ENCODE measurements at places on chromosomes 3 and 15.

DNA sequence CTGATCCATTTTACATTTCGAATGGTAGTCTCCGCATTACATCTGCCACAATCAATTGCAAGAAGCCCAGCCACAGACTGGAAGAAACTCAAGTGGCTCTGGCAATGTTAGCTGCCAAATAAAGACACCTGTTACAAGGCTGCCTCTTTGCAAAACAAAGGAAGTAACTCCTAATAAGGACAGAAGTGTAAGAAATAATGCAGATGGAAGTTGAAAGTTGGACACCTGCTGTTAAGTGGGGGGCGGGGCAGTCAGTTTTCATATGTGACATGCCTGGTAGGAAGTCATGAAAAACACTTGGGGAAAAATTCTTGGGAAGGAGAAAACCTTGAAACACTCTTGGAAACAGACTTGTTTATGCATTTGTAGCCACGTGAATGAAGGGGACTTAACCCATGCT lies 54.1 kb upstream of the ATP2C1 start:
- no peak for DNase-seq

GRCh38 chr15:26773917-26774316 lies 1.1 kb upstream of the GABRB3 start:
- DNase-seq = no peak

DNA sequence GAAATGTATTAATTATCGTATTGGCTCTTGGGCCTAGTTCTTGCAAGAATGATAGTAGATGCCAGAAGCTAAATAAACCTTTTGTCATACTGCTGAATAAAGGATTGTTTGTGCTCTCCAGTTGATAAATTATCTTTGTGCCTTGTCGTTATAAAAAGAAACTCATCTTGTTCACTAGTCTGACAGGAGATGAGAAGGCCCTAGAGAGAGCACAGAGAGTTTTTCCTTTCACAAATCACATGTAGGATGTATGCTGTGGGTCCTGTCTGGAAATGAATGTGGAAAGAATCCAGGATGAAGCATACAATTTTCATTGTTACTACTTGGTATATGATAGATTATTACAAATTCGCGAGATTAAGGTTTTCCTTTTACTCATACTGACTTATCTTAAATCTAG lies 113.0 kb downstream of the NLGN1 start:
- no peak for DNase-seq

DNA sequence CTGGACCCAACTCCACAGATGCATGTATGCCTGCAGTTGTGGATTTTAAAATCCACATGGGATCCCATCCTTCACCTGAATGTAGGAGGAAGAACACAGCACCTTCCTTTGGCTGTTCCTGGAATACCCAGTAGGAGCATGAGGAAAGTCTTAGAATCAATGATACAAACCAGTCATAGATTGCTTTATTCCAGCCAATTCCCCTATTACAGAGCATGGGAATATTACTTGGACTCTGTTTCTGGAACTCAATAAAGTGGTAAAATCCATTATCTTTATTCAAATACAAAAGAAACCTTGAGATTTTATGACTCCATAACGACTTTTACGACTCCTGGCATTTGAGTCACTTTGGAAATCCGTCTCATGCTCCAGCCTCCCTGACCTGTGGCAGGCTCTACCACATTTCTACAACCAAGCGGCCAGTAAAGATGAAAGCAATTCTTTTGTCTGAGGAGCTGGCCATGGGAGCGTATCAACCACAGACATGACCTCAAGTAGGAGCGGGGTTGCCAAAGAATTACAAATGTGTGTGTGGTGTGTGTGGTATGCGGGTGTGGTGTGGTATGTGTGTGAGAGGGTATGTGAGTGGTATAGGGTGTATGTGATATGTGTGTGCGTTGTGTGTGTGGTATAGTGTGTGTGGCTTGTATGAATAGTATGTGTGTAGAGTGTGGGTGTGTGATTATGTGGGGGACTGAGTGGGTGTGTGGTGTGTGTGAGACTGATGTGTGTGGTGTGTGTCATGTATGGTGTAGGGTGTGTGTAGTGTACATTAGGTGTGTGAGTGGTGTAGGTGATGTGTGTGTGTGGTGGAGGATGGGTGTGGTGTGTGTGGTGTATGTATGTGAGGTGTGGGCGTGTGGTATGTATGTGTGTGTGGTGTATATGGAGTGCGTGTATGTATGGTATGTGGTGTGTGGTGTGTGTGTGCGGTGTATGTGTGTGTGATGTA lies 40.0 kb downstream of the ARRDC4 start:
- DNase-seq = no peak

DNA sequence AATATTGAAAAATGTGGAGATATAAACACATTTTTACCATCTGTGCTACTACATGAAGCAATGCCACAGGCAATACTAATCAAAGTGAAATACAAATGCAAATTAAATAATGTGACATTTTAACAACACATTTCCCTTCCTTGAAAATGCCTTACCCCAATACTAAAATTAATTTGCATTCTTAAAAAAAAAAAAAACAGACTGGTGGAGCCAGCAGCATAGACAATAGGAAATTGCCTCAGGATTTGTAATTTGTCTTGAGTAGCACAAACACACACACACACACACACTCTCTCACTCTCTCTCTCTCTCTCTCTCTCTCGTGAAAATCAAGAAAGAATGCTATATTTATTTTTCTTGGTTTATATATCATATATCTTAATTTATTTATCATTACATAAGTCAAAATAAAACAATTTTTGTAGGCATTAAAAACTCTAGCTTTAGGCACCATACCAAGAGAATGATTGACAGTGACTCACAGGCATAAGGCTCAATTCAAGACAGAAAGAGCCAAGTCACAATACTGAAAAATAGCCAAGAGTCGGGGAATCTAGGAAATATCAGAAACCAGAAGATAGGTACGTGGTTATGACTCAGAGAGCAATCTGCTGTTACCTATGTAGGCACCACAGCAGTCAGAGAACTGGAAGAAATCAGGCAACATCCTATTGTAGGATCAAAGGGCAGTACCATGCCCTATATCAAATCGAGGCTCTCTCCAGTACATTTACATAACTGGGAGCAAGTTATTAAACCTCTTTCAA lies 23.0 kb downstream of the SUCNR1 start:
- no peak for DNase-seq

GRCh38 chr3:49906073-49906743 lies 2.5 kb upstream of the MST1R start:
- peak; percentile 61 for DNase-seq

- DNase-seq = no peak
These were observed 33.3 kb upstream of the GABRB3 start for GRCh38 chr15:26806151-26806550.

- no peak for DNase-seq
These were observed 106.3 kb downstream of the LRRK1 start for GRCh38 chr15:101025501-101025885.

DNA sequence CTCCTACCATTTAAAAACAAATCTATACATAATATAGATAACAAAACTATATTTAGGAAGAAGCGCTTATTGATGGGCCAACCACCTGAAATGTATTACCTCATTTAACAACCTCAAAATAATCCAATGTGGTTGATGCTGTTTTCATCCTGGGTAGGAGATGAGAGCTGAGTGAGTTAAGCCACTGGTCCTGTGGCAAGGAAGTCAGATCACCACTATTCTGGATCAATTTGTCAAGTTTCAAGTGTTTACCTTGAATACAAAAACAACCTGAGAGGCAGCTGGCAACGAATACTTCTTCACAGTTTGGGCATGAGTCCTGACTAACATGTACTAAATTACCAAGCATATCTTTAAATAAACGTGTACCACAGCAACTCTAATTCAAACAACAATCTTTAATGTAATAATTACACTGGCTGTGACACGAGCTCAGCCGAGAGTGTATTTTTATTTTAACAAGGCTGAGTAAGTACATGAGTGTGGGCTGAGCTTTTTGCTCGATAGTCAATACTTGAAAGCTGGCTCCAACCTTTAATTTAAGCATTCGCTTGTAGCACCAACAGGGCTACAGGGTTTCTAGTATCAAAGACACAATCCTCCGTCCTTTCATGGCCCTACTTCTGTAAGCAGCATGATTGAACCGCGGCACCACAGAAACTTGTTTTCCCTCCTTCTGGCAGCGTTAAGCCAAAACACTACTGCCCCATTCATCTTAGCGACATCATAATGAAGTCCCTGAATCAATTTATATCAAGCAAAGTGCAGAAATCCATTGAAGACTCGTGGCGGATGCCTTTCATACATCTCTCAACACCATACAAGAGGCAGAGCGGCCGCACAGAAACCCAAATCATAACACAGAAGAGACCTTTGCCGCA lies 93.8 kb upstream of the ICE2 start:
- no peak for DNase-seq

- DNase-seq = no peak
These were observed 118.2 kb upstream of the THBS1 start for GRCh38 chr15:39462691-39463090.

GRCh38 chr3:179565496-179565895 lies 2.8 kb downstream of the ACTL6A start:
- DNase-seq = no peak

- no peak for DNase-seq
These were observed 245.3 kb upstream of the P2RY1 start for GRCh38 chr3:152589644-152590043.

DNA sequence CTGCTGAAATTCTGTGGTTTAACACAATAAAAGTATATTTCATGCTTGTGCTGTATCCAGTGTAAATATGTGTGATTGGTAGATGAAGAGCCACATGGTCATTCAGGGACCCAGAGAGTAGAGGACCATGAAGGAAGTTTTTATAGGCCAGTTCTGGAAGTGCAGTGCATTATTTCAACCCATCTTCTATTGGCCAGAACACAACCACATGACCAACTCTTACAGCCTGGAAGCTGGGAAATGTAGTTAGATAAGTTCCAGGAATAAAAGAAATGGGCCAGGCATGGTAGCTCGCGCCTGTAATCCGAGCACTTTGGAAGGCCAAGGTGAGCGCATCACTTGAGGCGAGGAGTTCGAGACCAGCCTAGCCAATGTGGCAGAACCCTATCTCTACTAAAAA lies 21.4 kb upstream of the PRTG start:
- no peak for DNase-seq

DNA sequence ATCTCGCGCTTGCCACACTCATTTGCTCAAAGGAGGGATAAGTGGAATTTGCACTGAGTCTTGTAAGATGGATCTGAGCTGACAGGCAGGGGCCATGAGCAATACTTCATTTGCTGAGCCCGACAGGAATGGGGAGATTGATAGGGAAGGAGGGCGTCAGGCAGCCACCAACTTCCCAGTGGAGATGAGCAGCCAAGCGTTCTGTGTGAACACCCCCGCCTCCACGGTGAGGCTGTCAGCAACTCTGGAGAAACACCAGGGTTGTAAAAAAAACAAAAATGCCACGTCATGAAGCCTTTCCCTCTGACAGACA lies 36.8 kb downstream of the TLE3 start:
- peak; percentile 8 for DNase-seq

DNA sequence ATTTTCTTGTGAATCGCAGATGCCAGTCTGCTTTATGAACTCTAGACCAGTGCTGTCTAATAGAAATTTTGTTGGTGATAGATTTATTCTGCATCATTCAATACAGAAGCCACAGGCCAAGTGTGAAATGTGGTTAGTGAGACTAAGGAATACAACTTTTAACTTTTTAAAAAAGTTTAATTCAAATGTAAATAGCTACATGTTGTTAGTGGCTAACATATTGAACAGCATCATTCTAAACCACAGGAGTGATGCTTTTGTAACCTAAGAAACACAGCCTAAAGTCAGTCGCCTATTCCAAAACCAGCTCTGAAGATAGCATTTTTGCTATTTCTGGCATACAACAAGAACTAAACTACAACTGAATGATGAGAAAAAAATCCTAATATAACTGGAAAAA lies 164.8 kb upstream of the CBLB start:
- no peak for DNase-seq

- DNase-seq = no peak
These were observed 26.0 kb upstream of the MAP4 start for GRCh38 chr3:48042071-48042760.

GRCh38 chr3:153881201-153881600 lies 240.0 kb upstream of the ARHGEF26 start:
- no peak for DNase-seq

- no peak for DNase-seq
These were observed 355.1 kb downstream of the CLSTN2 start for GRCh38 chr3:140290105-140290504.

DNA sequence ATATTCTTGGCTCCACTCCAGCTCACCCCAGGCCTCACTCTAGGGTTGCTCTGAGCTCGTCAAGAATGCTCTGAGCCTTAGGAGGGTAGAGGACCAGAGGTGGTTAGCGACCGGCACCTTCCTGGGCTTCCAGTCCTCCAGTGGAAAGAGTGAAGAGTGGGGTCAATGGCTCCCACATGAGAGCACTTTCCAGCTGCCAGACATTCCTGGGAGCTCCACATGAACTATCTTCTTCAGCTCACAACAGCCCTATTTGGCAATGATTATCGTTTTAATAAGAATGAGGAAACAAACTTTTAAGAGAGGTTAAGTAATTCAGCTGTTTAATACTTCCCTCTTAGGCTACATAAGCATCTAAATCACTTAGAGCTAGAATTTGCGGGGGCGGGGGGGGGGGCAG lies 139.3 kb downstream of the STT3B start:
- DNase-seq = no peak

- no peak for DNase-seq
These were observed 19.5 kb downstream of the GREM1 start for GRCh38 chr15:32737304-32737703.

GRCh38 chr15:65217526-65218482 lies 6.5 kb upstream of the CILP start:
- DNase-seq = no peak

GRCh38 chr3:162139841-162140240 lies 643.2 kb downstream of the OTOL1 start:
- no peak for DNase-seq

GRCh38 chr3:138469874-138470273 lies 35.5 kb downstream of the ESYT3 start:
- DNase-seq = no peak

- no peak for DNase-seq
These were observed 173.0 kb downstream of the STT3B start for GRCh38 chr3:31705736-31706135.

DNA sequence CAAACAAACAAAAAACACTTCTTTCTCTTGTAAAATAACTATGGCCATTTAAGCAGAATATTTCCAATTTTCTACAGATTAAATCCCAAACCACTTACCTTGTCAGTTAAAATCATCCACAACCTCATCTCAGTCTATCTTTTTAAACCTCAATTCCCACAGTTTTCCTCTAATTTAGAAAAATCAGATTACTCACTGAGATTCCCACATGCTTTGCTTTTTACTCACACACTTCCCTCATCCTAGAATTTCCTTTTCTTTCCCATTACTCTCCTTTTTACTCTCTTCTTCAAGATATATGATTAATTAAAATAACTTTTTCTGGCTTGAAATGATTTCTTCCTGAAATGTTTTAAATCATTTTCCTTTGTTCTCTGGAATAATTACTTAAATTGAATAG lies 790.7 kb downstream of the ROBO1 start:
- no peak for DNase-seq
